NCI-H82 (cell line): ENCODE measurements at places on chromosomes 7 and 10.
A peak's percentile ranks its signal among the peaks of the same experiment; 100 is the strongest.

GRCh38 chr10:26085549-26085948 lies 131.0 kb upstream of the GAD2 start:
- no peak for DNase-seq

- no peak for DNase-seq
These were observed 92.7 kb downstream of the RNLS start for GRCh38 chr10:88490231-88490980.

- no peak for DNase-seq
These were observed 119.5 kb upstream of the CAV2 start for GRCh38 chr7:116380025-116380424.

- no peak for DNase-seq
These were observed 22.4 kb downstream of the PRSS2 start for GRCh38 chr7:142793156-142793555.

DNA sequence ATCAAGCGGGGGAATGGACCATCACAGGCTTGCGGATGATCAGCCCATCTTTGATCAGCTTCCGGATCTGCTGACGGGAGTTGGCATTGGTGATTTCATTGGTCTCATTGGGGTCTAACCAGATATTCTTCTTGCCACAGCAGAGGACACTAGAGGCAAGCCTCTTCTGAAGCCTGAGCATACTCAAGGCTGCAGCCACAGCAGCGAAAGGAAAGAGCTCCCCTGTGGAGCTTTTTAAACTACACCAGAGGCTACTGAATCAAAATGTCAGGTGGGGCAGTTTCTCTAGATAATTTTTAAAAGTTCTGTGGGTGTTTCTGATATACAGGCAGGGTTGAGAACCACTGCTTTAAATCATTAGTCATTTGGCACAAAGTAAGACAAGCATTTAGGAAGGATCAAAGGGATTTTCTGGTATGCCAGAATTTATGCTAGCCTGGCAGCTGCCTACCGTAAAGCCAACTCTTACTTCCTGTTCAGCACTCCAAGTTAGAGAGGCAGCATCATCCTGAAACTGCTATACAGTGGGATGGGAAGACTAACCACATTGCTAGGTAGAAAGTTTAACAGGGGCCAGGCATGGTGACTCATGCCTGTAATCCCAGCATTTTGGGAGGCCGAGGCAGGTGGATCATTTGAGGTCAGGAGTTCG lies 7.0 kb downstream of the NAPEPLD start:
- DNase-seq: no peak

DNA sequence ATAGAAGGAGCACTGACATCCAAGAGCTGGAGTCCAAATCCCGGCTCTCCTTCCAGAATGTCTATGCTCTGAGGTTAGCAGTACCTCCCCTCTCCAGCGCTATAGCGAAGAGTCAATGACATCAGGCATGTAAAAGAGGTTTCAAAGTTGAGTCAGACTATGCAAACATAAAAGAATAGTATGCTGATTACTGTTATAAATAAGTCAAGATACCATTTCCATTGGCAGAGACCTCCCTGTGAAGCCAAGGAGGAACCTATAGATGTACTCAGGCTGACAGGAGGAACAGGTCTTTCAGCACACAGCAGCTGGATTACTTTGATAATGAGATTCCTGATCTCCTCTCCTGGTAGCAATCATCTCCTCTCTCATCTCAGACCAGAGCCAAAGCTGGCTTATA lies 103.9 kb upstream of the EFCAB10 start:
- DNase-seq: peak; percentile 70

GRCh38 chr10:127892743-127893142 lies at the start of gene CLRN3:
TSS of gene CLRN3 (minus strand) at chr10:127892941. CDS start at chr10:127892784, 157 bp downstream.
- no peak for DNase-seq

DNA sequence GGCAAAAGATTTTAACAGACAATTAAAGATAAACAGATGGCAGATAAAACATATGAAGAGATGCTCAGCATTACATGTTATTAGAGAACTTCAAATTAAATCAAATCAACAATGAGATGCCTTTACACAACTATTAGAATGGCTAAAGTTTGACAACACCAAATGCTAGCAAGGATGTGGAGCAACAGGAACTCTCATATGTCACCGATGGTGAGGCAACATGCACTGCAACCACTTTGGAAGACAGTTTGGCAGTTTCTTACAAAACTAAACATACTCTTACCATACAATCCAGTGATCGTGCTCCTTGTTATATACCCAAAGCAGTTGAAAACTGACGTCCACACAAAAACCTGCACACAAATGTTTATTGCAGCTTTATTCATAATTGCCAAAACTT lies 13.7 kb upstream of the ATE1 start:
- no peak for DNase-seq

- DNase-seq: peak; percentile 28
These were observed 565 bp downstream of the ATP5MK start for GRCh38 chr10:103395754-103396066.

- DNase-seq: no peak
These were observed 28.8 kb upstream of the CUL1 start for GRCh38 chr7:148669927-148670326.

- peak; percentile 27 for DNase-seq
These were observed 20.7 kb downstream of the PDIA4 start for GRCh38 chr7:149007611-149008010.

GRCh38 chr7:143177374-143178119 lies 5.7 kb upstream of the TAS2R39 start:
- DNase-seq: no peak

DNA sequence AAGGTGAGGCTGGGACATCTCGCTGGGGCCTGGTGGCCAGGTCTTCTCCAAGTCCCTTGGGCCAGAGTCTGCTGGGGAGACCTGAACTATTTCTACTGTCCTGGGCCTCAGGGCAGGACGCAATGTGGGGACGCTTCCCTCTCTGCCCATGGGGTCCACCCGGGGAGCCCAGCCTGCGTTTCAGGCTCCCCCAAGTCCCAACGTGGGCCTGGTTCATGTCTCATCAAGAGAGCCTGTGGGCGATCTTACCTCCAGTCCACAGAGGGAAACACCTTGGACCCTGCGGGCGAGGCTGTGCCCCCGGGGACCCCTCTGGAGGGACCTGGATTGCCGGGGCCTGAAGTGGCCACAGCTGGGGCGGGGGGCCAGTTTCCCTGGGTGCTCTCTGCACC lies 91.7 kb downstream of the DNAJB6 start:
- DNase-seq: no peak

- no peak for DNase-seq
These were observed 11.8 kb downstream of the DPYSL4 start for GRCh38 chr10:132198381-132199181.

DNA sequence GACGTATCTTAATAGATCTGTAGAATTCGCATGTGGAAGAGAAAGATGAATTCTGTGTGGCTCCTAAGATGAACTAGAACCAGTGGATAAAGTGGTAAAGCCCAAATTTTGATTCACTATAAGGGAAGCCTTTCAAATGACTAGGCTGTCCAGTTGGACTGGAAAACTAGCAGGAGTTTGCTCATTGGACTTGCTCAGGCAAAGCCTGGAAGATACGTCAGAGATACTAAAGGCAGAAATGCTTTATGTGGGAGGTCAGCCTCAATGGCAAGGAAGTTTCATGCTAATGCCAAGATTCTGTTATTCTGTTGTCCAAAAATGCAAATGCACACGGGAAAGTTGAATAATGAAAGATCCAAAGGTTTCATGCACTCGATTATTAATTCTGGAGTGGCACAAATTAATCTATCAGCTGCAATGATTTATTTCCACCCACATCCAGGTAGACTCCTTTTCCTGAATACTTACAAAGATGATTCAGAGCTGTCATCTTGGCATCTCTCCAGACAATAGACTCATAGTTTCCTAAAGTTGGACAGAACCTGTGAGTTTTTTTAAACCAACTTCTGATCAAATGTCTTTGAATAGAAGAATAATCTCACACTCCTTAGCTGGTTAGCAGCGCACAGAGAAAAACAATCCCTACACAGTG lies 20.5 kb upstream of the PPP1R3C start:
- no peak for DNase-seq

DNA sequence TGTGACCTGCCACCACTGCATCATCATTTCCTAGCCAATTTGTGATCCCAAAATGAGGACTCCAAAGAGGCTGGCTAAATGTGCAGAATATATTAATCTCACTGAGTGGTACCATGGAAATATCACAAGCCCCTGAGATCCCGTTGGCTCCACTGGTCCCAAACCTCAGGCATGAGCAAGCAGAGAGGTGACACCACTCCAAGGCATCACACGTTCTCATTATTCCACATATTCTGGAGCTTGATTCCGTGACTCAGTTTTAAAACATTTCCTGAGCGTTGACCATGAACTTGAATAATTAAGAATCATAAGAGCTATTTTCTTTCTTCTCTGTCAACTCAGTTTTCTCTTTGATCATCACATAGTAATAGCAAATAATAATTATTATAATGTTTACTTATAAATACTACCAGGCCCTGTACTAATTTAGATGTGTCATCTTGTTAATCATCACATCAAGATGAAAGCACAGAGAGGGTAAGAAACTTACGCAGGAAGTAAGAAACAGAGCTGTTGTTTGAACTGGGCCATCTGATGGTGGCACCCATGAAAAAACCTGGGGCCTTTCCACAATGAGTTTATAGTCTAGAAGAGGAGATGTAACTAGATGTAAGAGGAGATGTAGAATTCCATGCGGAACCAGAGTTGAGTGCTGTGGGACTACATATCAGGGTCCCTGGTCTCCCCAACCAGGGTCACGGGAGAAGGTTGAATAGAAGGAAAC lies 3.5 kb downstream of the APBB1IP start:
- no peak for DNase-seq

- no peak for DNase-seq
These were observed 63.3 kb upstream of the IL6 start for GRCh38 chr7:22663721-22664120.

DNA sequence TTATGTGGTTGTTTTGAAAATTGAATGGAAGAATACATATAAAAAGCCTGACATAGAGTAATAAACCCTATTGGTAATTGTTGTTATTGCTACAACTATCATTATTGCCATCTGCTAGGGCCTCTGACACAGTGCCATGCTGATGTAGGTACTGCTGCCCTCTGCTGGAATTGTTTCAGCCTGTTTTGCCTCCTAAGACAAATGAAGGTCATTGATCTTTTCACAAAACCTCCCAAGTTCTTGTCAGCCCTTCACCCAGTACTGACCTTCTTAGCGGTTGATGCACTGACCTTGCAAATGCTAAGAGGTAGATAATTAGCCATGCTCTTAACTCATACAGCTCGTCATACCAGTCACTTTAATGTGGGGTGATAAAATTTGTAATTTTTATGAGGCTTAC lies 975.2 kb downstream of the SORCS1 start:
- peak; percentile 56 for DNase-seq

- peak; percentile 88 for DNase-seq
These were observed 64.5 kb upstream of the SYPL1 start for GRCh38 chr7:106176414-106177299.

- no peak for DNase-seq
These were observed 126.0 kb downstream of the SGMS1 start for GRCh38 chr10:50497758-50498157.

GRCh38 chr7:1144269-1144771 lies 15.7 kb downstream of the ZFAND2A start:
- peak; percentile 38 for DNase-seq

- no peak for DNase-seq
These were observed 169.7 kb downstream of the BUB3 start for GRCh38 chr10:123323884-123324283.

DNA sequence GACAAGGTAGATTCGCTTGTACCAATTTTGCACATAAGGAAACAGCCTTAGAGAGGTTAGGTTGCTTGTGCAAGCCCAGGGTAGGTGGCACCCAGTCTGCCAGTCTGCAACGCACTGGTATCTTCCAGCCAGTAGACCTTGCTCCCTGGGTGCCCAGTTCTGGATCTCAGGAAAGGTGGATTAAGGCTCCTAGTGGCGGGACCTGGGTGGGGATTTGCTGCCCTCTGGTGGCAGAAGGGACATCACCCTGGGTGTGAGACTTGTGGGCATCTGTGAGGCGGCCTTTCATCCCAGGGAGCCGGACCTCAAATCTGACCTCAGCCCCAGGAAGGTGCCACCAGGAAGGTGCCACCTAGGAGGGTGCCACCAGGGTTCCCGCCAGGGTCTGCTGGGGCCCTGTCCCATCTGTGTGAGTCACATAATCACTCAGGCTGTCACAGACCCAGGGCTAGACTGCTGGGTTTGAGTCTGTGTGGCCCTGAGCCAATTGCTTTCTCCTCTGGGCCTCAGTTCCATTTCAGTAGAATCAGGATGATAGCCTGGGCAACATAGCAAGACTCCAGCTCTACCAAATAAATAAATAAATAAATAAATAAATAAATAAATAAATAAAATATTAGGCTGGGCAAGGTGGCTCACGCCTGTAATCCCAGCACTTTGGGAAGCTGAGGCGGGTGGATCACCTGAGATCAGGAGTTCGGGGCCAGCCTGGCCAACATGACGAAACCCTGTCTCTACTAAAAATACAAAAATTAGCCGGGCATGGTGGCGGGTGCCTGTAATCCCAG lies 5.3 kb upstream of the PRKRIP1 start:
- peak; percentile 92 for DNase-seq

DNA sequence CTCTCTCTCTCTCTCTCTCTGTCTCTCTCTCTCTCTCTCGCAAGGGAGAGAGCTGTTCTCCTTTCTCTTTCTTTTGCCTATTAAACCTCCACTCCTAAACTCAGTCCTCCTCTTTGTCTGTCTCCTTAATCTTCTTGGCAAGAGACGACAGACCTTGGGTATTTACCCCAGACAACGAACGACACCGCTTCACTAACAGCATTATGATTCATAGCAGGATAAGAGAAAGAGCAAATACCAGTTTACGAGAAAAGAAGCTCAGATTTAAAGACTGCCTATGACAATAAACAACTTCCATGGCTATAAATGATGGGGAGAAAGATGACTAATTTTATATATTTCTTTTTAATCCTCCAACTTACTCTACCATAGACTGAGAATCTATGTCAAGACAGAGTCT lies 1396.5 kb upstream of the CELF2 start:
- peak; percentile 68 for DNase-seq

- no peak for DNase-seq
These were observed 1.0 kb downstream of the SRGN start for GRCh38 chr10:69088801-69089501.

DNA sequence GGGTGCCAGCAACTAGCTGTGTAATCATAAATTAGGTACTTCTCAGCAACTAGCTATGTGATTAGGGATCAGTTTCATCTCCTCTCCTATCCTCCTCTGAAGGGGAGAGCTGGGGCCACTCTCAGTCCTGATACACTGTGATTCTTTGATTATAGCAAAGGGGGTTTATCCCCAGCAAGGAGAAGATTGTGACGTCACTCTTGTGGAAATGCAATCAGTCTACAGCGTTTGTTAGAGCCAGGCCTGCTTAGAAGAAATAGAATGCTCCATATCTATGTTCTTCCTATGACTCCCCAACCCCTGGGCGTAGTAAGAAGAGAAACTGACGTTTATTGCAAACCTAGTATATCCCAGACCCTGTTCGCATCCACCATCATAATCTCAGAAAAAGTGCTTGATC lies 308.2 kb downstream of the GFRA1 start:
- DNase-seq: no peak

GRCh38 chr7:143013473-143013872 lies 13.5 kb downstream of the OR9A2 start:
- peak; percentile 79 for DNase-seq

DNA sequence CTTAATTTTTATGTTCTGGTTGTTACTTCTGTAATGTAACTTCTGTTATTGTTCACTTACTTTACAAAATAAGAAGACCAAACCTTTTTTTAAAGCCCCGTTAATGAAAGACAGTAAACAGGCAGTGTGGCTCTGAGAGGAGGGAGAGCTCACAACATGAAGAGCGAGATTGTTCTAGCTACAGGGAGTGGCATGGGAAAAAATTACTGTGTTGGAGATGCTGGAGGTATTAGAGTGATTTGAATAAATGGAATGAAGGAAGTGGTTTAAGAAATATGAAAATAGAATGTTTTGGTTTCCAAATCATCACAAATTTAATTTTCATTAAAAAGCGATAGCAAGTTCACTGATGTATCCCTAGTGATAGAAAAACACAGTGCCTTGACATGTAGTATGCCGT lies 31.8 kb downstream of the REEP3 start:
- no peak for DNase-seq
